ENCODE measurements at places on chromosomes 11 and 22.

GRCh38 chr11:73271936-73272679 lies at the start of gene P2RY6:
Gene P2RY6, plus strand, starts transcription at chr11:73272338. Its CDS starts 24,181 bp downstream, at chr11:73296519.
- DNase-seq: no peak

- DNase-seq: no peak
These were observed 40.5 kb downstream of the FBXO7 start for GRCh38 chr22:32515084-32515483.

GRCh38 chr11:79173615-79174014 lies 267.2 kb downstream of the TENM4 start:
- no peak for DNase-seq

DNA sequence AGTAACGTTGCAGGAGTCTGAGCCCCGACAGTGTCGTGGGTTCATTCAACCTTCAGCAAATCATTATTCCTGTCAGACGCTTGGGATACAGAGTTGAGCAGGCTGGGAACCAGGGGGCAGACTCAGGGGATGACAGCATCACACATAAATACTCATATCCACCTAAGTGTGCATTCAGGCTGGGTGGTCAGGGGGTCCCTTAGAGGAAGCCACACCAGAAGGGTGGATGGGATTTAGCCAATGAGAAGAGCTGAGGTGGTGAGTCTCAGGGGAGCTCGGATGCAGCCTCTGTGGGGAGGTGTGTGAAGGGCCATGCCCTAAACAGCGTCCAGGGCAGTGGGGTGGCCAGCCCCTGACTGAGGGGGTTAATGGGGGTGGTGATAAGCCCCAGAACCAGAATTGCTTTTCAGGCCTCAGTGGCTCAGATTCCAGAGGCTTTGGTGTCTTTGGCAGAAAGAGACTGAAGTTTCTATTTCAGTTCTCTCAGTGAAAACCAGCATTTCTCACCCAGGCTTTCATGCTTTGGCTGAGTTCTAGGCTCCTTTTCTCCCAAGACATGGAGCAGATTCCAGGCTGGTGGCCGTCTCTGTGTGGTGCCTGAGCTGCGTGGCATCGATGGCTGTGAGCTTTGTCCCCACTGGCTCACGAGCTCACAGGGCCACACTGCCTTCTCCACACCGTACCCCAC lies 83.9 kb upstream of the CLDN5 start:
- DNase-seq: no peak

DNA sequence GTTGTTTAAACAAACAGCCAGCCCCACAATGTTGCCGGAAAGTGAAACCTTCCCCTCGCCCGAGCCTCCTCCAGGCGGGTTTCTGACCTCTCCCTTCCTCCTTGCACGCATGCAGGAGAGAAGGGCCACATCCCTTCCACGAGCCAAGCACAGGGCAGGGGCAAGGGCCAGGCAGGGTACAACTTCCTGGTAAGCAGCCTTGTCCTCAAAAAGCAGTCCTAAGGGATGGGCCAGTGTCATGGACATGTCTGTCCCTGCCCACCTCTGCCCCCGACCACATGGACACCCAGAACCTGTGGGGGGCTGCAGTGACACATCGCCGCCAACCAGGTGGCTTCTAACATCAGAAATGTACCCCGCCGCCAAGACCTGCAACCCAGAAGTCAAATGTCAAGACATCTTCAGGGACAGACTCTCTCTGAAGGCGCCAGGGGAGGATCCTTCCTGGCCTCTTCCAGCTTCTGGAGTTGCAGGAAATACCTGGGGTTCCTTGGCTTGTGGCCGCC lies 145.3 kb downstream of the CRYBB2 start:
- DNase-seq: no peak

Data from neural progenitor cell (in vitro differentiated cells).